Stimulated activated CD8-positive, alpha-beta memory T cell treated with anti-CD3 and anti-CD28 coated beads, Interleukin-4, amount 100 ng/mL, for 1 hour (primary cell): ENCODE measurements at places on chromosomes 16 and 17.

- no peak for DNase-seq
Observed at GRCh38 chr17:14269473-14269872, 31.4 kb upstream of the HS3ST3B1 start.

GRCh38 chr17:50722746-50723145 lies 3.3 kb downstream of the LUC7L3 start:
- DNase-seq, result no peak

GRCh38 chr17:5911919-5912318 lies 158.3 kb upstream of the WSCD1 start:
- no peak for DNase-seq

DNA sequence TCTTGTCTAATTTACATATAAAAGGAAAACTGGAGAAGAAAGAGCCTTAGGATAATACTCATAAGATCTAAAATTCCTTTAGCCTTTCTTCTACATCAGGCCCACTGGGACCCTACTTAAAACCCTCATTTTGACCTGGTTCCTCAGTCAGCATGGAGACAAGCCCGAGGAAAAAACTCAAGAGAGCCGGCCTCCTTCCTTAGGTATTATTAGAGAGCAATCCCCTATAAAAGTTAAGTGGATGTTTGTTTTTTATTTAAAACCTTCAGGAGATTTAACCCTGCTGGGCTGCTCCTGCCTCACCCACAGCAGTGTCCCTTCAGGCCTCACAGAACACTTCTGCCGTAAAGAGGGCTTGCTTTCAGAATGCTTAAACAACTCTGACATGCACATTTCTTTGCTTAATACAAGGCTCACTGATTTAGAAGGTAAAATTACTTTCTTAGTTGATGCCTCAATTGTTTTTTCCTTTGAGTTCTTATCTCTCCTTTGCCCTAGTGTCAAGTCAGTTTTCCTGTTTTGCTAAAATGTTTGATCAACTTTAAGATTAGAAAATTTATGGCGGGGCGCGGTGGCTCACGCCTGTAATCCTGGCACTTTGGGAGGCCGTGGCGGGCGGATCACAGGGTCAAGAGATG lies 145.6 kb upstream of the TBX2 start:
- DNase-seq, result no peak

- DNase-seq, result no peak
Observed at GRCh38 chr16:29815032-29815721, 775 bp upstream of the PAGR1 start.

DNA sequence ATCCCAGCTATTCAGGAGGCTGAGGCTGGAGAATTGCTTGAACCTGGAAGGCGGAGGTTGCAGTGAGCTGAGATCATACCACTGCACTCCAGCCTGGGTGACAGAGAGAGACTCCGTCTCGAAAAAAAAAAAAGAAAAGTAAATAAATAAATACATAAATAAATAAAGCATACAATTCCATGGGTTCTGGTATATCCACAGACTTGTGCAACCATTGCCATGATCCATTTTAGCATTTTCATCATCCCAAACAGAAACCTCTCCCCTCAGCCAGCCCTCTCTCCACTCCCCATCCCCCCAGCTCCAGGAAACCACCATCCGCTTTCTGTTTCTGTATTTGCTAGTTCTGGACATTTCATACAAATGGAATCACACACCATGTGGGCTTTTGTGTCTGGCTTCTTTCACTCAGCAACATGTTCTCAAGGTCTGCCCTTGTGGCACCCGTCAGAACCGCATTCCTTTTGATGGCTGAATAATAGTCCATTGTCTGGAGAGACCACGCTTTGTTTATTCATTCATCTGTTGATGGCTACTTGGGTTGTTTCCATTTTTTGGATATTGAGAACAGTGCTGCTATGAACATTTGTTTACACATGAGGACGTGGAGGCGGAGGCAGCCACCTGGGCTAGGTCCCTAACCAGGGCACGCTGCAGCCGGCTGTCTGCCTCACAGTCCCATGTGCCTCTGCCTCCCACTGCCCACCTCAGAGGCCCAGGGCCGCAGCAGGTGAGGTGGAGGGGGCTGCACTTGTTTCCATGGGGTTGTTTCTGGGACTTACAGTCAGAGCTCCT lies 76.2 kb downstream of the NT5M start:
- no peak for DNase-seq

DNA sequence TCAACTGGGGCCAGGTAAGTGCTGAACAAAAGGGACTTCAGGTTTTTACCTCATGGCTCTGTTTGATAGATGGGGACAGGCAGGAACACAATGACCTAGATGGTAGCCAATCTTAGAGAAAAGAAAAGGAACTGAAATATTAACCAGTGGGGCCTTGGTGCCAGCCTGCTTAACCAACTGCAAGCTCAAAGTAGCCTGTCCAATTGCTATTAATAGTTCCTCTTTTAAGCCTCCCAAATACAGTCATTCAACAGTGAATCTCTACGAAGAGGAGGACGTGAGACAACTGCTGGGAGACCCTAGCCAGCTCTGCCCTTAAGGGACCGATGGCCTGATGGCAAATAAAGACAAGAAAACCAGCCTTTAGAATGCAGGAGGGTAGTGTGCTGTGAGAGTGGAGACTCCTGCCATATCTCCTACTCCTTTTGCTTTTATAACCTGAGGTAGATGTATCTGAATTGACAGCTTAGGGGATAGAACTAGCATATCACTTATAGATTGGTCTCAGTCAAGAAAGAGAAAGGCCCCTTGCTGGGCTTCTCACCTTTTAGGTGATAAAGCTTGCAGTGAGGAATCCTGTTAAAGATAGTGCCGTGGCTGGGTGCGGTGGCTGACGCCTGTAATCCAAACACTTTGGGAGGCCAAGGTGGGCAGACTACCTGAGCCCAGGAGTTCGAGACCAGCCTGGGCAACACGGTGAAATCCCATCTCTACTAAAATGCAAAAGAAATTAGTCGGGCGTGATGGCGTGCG lies 28.3 kb downstream of the ARSG start:
- no peak for DNase-seq

DNA sequence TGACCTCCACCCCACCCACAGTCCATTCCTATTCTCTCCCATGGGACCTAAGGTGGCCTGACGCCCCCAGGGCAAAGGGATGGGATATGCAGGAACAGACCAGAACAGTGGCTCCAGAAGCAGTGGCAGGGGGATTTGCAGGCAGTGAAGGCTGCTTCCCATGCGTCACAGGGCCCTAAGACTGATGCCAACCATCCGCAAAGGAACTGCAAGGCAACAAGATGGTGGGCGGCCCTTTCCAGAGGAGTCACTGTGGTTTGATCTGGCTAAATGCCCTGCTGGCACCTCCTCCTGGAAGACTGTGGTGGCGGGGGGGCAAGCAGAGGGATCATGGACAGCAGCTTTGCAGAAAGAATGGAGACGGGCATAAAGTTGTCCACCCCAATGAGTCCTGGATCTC lies 4.4 kb upstream of the SLC39A11 start:
- DNase-seq, result no peak

- no peak for DNase-seq
Observed at GRCh38 chr17:57918017-57918895, 37.0 kb downstream of the CUEDC1 start.

- no peak for DNase-seq
Observed at GRCh38 chr16:50902457-50902856, 160.6 kb downstream of the CYLD start.

GRCh38 chr16:66408163-66409048 lies 18.7 kb upstream of the BEAN1 start:
- no peak for DNase-seq

DNA sequence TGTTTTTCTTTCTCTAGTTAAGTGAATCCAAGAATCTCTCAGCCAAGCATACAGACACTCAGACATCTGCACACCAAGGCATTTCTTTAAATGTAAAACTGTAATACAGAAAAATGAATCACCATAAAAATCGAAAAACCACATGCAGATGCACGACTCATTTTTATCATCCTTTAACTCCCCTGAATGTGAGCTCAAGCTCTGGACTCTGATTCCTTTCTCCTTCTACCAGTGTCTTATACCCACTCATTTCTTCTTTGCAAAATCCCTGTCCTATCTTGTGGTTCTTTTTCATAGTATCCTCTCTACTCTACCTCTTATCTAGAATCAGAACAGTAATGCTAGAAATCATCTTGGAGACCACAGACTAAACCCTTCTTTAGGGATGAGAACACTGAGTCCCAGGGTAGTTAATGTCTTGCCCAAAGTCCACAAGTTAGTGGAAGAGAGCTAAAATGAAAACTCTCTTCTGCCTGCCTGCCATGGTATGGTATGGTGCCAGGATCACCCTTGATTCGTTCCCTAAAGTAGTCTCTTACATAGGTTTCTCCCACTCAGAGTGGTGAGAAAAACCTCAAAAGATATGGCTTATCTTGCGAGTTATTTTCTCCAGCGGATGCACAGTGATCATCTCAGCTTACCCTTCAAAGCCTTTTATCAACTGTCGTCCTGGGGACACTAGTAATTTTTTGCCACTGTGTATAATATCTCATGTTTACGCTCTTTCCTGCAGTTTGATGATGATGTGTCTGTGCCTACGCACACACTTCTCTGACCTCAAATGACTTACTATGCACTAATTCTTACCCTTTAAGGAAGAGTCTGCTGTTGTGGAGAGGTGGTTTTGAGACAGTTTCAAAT lies 30.2 kb downstream of the BRD7 start:
- DNase-seq, result no peak
